Suprapubic skin (tissue), 4 donors: ENCODE measurements at places on chromosomes 13 and 19.

DNA sequence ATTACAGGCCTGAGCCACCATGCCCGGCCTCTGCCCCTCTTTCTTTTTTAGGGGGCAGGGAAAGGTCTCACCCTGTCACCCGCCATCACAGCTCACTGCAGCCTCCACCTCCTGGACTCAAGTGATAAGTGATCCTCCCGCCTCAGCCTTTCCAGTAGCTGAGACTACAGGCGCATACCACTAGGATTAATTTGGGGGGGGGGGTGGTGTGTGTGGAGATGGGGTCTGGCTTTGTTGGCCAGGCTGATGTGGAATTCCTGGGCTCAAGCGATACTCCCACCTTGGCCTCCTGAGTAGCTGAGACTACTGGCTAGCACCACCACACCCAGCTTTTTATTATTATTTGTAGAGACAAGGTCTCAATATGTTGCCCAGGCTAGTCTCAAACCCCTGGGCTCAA, 4.2 kb downstream of the APOE start:
- peaks cover 56% of the 10 kb centered on the region for H3K4me1 ChIP-seq
- peaks cover 7% of the 10 kb centered on the region for H3K27me3 ChIP-seq
- H3K36me3 ChIP-seq, result peaks cover 8% of the 10 kb centered on the region
- no peak overlapping the region for H3K27ac ChIP-seq

GRCh38 chr13:68056816-68057710, 826.9 kb upstream of the PCDH9 start:
- H3K4me3 ChIP-seq, result no peak overlapping the region
- no peaks in the 10 kb centered on the region for H3K27me3 ChIP-seq
- H3K4me1 ChIP-seq, result no peaks in the 10 kb centered on the region
- DNase-seq, result no peak
- H3K27ac ChIP-seq, result no peak overlapping the region

DNA sequence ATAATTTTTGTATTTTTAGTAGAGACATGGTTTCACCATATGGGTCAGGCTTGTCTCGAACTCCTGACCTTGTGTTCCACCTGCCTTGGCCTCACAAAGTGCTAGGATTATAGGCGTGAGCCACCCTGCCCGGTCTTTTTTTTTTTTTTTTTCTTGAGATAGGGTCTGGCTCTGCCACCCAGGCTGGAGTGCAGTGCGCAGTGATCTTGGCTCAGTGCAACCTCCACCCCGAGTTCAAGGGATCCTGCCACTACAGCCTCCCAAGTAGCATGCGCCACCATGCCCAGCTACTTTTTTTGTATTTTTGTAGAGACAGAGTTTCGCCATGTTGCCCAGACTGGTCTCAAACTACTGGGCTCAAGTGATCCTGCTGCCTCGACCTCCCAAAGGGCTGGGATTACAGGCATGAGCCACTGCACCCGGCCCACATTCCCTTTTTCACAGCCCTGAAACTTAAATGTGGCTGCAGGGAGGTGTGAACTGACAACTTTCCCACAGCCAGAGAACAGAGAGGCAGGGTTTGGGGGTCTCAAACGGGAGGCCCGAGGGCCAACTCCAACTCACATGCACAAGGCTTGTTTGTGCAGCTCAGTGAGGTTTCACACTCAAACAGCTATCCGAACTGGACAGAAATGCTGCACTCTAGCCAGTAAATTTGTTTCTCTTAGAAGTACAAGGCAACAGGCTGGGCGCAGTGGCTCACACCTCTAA, 4.4 kb upstream of the S1PR5 start:
- H3K27me3 ChIP-seq, result peaks cover 38% of the 10 kb centered on the region
- H3K4me1 ChIP-seq, result peaks cover 47% of the 10 kb centered on the region
- DNase-seq, result no peak

- peaks cover 64% of the 10 kb centered on the region for H3K4me1 ChIP-seq
- peak; percentile 96 for DNase-seq
- no peaks in the 10 kb centered on the region for H3K36me3 ChIP-seq
- peak overlapping the region; percentile 77 for H3K4me3 ChIP-seq
- H3K27ac ChIP-seq, result peak overlapping the region; percentile 100
These were observed 110.5 kb downstream of the KCNRG start for GRCh38 chr13:50125554-50126262.

GRCh38 chr19:12825254-12826131, 8.9 kb downstream of the RTBDN start:
- DNase-seq, result no peak
- no peaks in the 10 kb centered on the region for H3K36me3 ChIP-seq
- H3K27me3 ChIP-seq, result peaks cover 65% of the 10 kb centered on the region
- H3K4me3 ChIP-seq, result no peak overlapping the region
- peaks cover 14% of the 10 kb centered on the region for H3K4me1 ChIP-seq

DNA sequence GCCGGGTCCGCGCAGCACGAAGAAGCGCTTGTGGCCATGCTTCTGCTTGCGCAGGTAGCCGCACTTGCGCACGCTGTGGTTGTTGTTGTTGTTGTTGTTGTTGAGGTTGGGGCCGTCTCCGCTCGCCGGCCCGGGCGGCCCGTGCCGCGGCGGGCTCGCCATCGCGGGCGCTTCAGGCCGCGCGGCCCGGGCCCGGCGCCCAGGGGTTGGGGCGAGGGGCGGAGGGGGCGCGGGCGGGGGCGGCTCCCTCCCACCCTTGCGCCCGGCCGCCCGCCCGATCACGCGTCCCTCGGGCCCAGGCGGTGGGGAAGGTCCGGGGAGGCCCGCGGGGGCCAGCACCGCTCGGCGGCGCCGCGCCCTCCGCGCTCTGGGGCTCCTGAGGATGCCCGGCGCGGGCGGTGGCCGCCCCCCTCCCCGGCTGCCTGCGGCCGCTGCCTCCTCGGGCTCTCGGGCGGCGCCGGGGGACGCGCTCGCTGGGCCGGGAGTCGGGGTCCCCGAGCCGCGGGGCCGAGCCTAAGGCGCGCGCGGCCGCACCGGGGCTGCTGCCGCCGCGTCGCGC, 412 bp downstream of the IRS2 start:
- peaks cover 38% of the 10 kb centered on the region for H3K4me1 ChIP-seq
- peak overlapping the region; percentile 84 for H3K4me3 ChIP-seq
- H3K27ac ChIP-seq, result peak overlapping the region; percentile 91
- peaks cover 30% of the 10 kb centered on the region for H3K36me3 ChIP-seq

DNA sequence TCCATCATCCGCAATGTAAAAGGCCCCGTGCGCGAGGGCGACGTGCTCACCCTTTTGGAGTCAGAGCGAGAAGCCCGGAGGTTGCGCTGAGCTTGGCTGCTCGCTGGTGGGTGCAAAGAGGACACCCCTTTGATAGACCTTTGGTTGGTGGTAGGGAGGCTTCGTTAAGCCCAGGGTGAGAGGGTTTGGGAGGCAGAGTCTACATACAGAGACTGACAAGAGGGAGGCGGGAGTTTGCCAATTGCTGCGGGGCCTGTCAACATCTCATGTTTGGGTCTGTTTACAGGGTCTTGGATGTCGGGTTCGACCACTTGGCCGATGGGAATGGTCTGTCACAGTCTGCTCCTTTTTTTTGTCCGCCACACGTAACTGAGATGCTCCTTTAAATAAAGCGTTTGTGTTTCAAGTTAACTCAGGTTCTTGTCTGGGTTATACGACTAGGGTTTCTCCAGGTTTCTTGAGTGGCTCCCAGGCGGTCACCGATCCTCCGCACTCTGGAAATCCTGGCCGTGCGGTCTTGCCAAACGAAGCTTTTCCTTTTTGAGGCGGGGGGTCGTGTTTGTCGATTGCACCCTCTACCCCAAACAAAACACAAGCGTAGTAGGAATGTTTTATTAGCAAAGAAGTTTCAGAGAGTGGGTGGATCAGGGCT, 816 bp downstream of the RPS28 start:
- peaks cover 40% of the 10 kb centered on the region for H3K4me1 ChIP-seq
- peaks cover 12% of the 10 kb centered on the region for H3K36me3 ChIP-seq
- peak overlapping the region; percentile 80 for H3K4me3 ChIP-seq
- no peak for DNase-seq
- peak overlapping the region; percentile 89 for H3K27ac ChIP-seq

- peak overlapping the region; percentile 84 for H3K4me3 ChIP-seq
- DNase-seq, result no peak
- no peak overlapping the region for H3K27ac ChIP-seq
- H3K36me3 ChIP-seq, result peaks cover 39% of the 10 kb centered on the region
- no peaks in the 10 kb centered on the region for H3K27me3 ChIP-seq
These were observed 519 bp downstream of the ZNF551 start for GRCh38 chr19:57682226-57682766.

DNA sequence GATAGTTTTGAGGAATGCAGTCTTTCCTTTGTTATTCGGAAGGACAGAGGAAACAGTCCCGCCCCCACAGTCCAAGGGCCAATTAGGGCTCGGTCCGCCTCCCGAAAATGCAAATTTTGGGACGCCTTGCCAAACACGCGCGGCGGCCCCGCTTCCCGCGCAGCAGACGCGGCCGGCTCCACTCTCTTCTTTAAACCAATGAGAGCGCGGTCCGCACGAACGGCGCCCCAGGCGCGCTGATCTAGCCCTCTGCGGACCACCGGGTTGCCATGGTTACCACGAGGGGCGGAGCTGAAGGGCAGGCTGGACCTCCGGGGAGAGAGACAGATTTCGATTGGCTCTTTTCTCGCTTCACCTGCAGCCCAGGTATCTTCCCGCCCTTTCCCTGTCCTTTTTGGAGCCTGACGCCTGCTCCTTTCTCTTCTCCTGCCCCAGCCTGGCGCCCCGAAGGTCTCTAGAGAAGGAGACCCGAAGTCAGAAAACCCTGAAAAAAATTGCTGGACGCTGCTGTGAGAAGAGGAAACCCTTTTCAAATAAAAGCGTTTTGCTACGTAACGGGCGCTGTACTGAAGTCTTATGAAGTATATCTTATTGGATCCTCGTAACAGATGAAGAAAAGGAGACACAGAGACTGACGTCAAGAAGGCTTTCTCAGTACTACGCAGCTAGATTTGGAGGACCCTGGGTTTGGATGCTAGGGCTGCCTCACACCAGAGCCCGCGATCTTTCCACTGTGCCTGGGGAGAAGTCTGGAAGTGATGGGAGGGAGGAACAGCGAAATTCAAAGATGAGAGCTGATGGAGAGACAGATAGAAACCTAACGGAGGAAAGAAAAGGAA, 2.0 kb downstream of the PTH2 start:
- no peak overlapping the region for H3K27ac ChIP-seq
- no peak for DNase-seq
- H3K36me3 ChIP-seq, result no peaks in the 10 kb centered on the region
- no peak overlapping the region for H3K4me3 ChIP-seq

GRCh38 chr19:15244808-15245207, 12.6 kb upstream of the EPHX3 start:
- H3K27me3 ChIP-seq, result no peaks in the 10 kb centered on the region
- peaks cover 82% of the 10 kb centered on the region for H3K36me3 ChIP-seq
- peaks cover 35% of the 10 kb centered on the region for H3K4me1 ChIP-seq
- H3K4me3 ChIP-seq, result no peak overlapping the region

GRCh38 chr19:34678421-34678820, 943 bp downstream of the ZNF302 start:
- H3K27ac ChIP-seq, result peak overlapping the region; percentile 95
- H3K4me3 ChIP-seq, result peak overlapping the region; percentile 66
- H3K36me3 ChIP-seq, result peaks cover 50% of the 10 kb centered on the region
- peaks cover 13% of the 10 kb centered on the region for H3K4me1 ChIP-seq
- no peak for DNase-seq

- no peaks in the 10 kb centered on the region for H3K4me1 ChIP-seq
- H3K27me3 ChIP-seq, result no peaks in the 10 kb centered on the region
- no peak overlapping the region for H3K27ac ChIP-seq
- H3K36me3 ChIP-seq, result peaks cover 80% of the 10 kb centered on the region
These were observed 11.6 kb upstream of the SAMD1 start for GRCh38 chr19:14102102-14102696.

DNA sequence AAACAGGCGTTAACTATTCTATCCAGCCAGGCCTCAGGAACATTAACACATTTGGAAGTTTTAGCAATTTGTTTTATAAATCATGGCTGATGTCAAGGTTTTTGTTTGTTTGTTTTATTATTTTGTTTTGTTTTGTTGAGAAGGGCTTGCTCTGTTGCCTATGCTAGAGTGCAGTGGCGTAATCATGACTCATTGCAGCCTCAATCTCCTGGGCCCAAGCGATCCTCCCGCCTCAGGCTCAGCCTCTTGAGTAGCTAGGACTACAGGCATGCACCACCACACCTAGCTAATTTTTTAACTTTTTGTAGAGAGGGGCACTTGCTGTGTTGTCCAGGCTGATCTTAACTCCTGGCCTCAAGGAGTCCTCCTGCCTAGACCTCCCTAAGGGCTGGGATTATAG, 28.3 kb downstream of the NUP58 start:
- no peak for DNase-seq
- H3K4me3 ChIP-seq, result no peak overlapping the region
- no peak overlapping the region for H3K27ac ChIP-seq
- H3K4me1 ChIP-seq, result no peaks in the 10 kb centered on the region
- H3K36me3 ChIP-seq, result peaks cover 87% of the 10 kb centered on the region
- H3K27me3 ChIP-seq, result no peaks in the 10 kb centered on the region

DNA sequence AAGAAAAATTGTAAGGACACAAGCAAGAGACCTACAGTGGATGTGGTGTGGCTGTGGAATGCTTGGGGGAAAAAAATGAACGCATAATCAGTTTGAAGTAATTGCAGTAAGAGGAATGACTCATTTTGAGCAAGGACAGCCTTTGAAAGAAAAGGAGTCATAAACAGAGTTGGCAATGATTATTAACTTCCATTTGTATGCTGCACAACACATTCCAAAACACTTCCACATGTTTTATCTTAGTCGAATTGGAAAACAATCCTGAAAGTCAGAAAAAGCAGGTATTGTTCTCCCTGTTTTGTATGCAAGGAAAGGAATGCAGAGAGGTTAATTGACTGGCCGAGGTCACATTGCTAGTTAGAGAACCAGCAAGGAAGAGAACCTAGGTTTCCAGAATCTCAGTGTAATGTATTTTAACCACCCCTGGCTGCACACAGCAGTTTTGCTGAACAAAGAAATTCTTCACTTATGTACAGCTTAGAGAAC, 630.0 kb upstream of the MIR17HG start:
- no peaks in the 10 kb centered on the region for H3K36me3 ChIP-seq
- no peak overlapping the region for H3K27ac ChIP-seq
- H3K4me1 ChIP-seq, result peaks cover 5% of the 10 kb centered on the region
- H3K27me3 ChIP-seq, result no peaks in the 10 kb centered on the region
- DNase-seq, result no peak
- H3K4me3 ChIP-seq, result no peak overlapping the region

GRCh38 chr19:34366738-34367623, 2.0 kb downstream of the GPI start:
- H3K27ac ChIP-seq, result no peak overlapping the region
- H3K27me3 ChIP-seq, result no peaks in the 10 kb centered on the region
- H3K4me1 ChIP-seq, result peaks cover 29% of the 10 kb centered on the region
- no peak for DNase-seq
- H3K36me3 ChIP-seq, result peaks cover 44% of the 10 kb centered on the region

GRCh38 chr19:28632371-28633080, 580.4 kb downstream of the UQCRFS1 start:
- no peak overlapping the region for H3K4me3 ChIP-seq
- DNase-seq, result no peak
- no peaks in the 10 kb centered on the region for H3K36me3 ChIP-seq
- H3K27me3 ChIP-seq, result no peaks in the 10 kb centered on the region
